ENCODE measurements at places on chromosomes 7 and 10. TPM values are rescaled to one million over a fixed set of nuclear protein-coding genes. Genes with fewer than 3 reads are reported as not detected.

HMX2 gene
- 0.34 TPM for total RNA-seq

OR13A1 gene
- total RNA-seq = not detected

CLCN1 gene
- not detected for total RNA-seq

DNA sequence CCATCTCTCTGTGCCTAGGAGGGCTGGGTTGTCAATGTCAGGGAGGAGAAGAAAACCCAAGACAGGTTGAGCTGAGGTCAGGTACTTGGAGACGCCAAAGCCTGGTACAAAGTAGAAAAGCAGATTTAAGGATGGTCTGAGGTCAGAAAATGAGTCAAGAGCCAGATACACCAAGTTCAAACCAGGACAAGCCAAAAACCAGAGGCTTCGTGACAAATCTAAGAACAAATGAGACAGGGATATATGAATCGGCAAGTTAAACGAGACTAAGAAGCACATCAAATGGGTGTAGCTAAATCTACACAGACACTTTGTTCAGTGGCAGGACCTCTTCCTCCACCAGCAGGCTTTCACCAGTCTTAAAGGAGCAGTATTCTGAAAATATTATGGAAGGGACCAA lies 34.2 kb downstream of the C7orf33 start:
- no peak for DNase-seq

DNA sequence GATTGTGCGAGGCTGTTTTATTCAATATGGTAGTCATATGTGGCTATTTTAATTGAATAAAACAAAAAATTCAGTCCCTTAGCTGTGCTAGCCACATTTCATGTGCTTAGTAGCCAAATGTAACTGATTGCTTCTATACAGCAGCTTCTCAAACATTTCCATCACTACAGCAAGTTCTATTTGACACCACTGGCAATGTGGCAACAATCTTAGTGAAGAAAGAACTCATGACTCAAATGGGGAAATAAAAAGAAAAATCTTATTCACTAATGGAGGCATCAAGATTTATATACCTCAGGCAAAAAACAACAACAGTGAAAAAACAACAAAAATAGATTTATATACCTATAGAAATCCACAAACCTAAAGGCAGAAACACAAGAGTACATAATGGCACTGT lies 17.9 kb downstream of the SEM1 start:
- no peak for DNase-seq
